NCI-H2081 treated with DMSO at 0.1 percent for 48 hours (cell line): ENCODE measurements at places on chromosomes 7 and 10.
A peak's percentile ranks its signal among the peaks of the same experiment; 100 is the strongest.

GRCh38 chr7:46948716-46949115 lies 633.2 kb downstream of the TNS3 start:
- DNase-seq = no peak

DNA sequence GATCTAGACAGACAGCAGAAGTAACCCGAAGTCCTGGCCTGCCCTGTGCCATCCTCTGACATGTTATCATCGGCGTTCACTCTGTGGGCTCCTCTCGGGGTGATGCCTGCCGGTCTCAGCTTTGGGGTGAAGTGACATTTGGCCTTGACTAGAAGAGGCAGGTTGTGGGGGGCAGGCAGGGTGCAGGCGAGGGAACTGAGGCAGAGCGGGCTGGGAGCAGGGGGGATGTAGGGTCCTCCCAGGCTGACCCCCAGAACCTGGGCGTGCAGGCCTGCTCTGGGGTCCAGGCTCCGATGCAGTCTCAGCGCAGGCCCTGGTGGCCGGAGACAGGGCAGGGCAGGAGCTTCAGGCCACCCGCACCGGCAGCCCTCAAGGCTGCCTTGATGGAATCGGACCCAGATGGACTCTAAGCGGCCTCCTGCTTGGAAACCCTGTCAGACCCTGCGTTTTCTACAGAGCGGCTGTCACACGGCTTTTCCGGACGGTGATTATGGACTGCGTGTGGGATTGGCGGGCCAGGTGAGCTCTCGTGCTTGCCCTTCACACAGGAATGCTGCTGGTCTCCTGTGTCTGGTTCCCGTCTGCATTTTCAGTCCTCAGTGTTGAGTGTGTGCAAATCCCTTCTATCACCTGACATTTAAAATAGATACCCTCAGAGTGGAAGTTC lies 842 bp upstream of the JAKMIP3 start:
- DNase-seq = no peak

- no peak for DNase-seq
Measured at GRCh38 chr10:97207131-97207530, 21.4 kb upstream of the SLIT1 start.

DNA sequence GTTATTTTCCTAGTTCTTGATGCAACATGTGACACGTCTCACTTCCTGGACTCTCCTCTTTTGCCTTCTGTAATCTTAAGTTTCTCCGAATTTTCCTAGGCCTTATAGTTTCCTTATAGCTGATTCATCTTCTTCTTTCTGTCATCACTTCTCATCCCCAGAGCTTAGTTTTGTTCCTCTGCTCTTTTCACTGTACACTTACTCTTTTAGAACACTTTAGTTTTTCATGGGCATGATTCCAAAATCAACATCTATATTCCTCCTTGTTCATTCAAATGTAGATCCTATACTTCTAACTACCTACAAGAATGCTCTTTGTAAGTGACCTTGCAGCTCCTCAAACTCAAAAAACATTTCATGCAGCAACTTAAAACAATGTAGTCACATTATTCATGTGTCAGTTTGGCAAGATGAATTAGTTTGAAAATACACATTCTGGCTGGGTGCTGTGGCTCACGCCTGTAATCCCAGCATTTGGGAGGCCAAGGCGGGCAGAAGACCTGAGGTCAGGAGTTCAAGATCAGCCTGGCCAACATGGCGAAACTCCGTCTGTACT lies 13.1 kb upstream of the SLC26A3 start:
- no peak for DNase-seq

DNA sequence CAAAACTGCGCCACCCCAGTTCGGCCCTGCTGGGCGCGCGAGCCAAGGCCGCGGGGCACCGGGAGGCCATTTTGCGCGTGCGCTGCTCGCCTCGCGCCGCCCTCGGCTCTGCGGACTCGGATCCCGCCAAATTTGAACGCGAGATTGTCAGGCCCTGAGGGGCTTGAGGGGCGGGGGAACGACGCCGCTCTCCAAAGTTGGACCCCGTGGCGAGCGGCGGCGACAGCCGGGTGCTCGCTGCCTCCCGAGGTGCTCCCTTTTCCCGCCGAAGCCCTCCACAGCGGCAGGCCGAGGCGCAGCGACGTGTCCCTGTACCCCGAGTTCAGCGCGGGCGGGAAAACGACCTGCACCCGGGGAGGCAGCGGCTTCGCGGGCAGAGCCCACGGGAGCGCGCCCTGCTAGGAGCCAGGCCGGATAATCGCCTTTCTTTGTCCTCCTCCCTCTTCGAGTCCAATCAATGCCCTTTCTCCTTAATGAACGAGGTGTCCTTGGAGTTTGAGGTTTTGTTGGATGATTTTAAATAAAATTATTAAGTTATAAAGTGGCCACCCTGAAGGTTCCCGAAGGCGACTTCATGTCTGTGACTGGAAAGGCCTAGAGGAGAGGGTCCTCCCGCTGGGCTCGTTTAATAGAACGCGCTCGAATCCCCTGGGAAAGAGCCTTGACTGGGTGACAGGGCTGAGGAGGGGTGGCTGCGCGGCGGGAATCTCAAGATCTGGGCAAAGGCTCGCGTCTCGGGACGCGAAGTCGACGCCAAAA lies 10.7 kb upstream of the SPAG6 start:
- no peak for DNase-seq

- no peak for DNase-seq
Measured at GRCh38 chr10:88119160-88119559, 255.7 kb downstream of the PTEN start.

- no peak for DNase-seq
Measured at GRCh38 chr10:85612378-85612775, 754.2 kb downstream of the GRID1 start.

- DNase-seq = no peak
Measured at GRCh38 chr10:71982269-71983178, 18.3 kb downstream of the CHST3 start.

GRCh38 chr7:95672434-95672833 lies 76.1 kb upstream of the PDK4 start:
- DNase-seq = no peak

DNA sequence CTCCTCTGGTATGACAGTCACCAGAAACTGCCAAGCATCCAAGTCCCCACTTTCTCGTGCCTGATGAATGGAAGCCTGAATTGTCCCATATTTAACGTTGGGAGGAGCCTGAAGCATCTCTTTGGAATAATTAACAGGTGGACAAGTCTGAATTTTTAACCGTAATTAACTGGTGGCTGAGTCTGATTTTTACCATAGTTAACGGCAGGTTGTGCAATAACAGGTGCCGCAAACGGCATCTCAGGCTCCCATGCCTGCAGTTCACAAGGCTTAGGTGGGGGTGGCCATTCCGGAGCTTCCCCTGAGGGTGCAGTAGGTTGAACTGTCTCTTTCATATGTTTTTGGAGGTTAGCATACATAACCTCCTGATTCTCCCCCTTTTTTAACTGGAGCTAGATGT lies 2.0 kb upstream of the GIMAP4 start:
- no peak for DNase-seq

- DNase-seq = no peak
Measured at GRCh38 chr10:33612551-33612950, 278.1 kb upstream of the NRP1 start.

DNA sequence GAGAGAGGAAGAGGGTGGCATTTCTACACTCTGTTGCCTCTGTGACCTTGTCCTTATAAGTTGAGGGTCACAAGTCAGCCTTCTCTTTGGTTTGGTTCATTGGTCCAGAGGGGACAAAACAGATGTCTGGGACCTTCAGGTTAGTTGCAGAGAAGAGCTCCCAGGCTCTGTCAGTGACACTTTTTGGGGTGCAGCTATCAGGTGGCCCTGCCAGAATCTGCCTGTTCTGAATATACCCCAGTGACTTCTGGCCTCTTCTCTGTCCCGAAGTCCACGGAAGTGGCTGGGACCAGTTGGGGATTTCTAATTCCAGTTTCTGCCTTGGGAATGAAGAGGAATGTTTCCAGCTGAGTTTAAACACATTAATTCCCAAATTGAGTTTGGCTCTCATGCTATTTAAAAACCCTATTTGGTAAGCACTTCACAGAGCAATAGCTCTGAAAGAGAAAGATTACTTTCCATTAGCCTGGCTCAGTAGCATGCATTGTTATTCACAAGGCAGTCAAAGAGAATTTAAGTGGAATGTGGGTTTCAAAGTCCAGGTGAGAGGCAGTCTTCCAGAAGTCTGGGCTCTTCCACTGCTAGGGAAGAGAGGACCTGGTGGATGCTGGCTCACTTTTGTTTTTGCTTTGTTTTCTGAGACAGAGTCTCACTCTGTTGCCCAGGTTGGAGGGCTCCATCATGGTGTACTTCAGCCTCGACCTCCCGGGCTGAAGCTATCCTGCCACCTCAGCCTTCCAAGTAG lies 237.8 kb upstream of the GALNT17 start:
- DNase-seq = no peak

DNA sequence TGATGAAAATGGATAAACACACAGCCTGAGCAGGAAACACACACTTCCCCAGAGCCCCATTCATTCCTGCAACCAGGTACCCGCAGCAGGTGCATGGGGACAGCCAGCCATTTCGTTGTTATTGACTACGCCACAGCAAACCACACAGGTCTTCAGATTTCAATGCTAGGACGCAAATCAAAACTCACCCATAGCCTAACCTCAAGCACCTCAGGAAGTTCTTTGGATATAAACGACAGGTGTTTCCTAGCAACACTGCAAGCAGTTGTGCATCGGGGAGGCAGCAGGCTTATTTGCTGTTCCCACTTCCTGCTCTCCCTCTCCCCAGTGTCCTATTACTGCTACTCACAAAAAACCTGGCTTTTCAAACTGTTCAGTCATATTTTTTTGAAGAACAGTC lies 176.5 kb upstream of the FRMD4A start:
- DNase-seq = peak; percentile 28

GRCh38 chr7:22291977-22292376 lies 65.0 kb downstream of the RAPGEF5 start:
- no peak for DNase-seq

DNA sequence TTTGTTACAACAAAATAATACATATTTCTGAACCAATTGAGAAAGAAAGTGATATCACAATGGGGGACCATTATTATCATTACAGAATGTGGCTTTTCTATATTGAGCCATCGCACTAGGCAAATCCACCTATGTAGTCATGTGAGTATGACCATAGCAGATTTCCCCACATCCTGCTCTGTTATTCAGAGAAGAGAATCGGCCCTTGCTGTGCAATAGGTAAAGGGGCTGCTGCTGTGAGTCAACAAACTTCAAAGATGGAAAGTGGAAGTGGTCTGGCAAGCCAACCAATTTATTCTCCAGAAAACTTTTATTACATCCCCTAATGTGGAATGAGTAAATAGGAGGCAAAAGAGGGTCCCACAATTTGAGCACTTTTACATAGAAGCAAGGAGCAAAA lies 573.4 kb downstream of the ETV1 start:
- no peak for DNase-seq

DNA sequence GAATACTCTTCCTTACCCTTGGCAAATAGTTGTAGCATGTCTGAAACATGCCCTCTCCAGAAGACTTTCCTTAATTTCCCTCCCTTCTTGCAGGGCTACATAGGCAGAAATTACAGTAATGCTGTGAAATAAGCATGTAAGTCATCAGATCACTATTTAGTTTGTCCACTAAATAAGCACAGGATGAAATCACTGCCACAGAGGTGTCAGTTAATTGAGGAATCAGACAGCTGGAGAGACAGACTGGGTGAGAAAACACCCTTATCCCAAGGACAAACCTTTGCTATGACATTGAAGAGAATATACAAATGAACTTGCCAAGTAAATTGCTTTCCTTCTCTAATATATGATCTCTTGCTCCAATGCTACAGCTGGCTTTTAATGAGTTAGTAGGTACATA lies 129.3 kb downstream of the CHRM2 start:
- DNase-seq = no peak

DNA sequence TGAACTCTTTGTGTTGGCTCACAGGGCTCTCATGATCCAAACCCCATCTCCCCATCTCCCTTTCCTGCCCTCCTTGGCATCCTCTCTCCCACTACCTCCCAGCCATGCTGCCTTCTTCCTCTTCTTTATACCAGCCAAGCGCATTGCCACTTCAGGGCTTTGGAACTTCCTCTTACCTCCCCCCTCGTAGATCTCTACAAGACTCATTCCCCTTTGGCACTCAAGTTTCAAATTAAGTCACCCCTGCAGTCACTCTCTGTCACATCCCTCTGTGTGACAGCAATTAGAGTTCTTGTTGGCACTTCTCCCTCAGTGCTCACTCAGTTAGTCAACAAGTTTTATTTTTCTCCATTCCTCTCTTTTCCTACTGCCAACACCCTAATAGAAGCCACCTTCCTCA lies 20.8 kb upstream of the NRP1 start:
- DNase-seq = no peak

GRCh38 chr10:86100581-86101061 lies 266.0 kb downstream of the GRID1 start:
- peak; percentile 4 for DNase-seq

DNA sequence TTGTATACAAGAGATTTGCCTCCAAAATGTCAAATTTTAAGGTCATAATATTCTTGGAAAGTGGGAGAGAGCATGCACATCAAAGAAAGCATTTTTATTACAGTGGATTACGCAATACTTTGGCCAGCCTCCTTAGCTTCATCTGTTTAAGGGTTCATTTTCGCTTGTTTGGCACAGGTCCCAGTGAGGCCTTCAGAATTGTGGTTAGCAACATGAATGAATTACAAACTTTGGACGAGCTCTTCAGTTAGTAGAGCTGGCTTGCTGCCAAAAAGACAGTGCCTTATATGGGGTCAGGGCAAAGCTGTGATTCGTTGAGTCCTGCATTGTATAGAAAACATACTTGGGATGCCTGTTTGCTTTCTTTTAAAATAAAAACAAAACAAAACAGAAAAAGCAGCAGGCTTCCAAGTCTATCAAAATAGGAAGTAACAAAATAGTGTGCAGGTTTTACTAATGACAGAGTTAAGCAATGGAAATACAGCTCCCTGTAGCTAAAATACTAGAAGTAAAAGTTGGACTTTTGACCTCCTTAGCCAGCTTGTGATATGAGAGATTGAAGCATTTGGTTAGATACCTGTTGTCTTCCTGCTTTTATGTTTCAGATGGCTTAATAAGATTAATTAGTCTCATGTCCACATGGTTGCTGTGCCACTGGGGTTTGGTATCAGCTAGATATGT lies 190.8 kb downstream of the MLLT10 start:
- DNase-seq = peak; percentile 63

DNA sequence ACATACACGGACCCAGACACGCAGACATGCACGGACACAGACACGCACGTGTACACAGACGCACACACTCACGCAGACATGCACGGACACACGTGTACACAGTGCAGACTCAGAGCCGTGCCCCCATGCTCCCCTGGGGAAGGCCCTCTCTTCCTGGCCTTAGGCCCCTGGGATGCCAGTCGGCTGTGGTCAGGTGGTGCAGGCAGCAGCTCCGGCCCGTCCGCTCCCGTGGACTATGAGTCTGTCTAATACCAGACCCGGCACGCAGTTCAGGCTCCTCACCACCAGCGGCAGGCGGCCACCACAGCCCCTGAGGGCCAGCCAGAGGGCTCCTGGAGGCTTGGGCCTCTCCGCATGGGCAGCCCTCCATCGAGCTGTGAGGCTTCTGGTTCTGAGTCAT lies 52.0 kb upstream of the NKX6-2 start:
- no peak for DNase-seq

DNA sequence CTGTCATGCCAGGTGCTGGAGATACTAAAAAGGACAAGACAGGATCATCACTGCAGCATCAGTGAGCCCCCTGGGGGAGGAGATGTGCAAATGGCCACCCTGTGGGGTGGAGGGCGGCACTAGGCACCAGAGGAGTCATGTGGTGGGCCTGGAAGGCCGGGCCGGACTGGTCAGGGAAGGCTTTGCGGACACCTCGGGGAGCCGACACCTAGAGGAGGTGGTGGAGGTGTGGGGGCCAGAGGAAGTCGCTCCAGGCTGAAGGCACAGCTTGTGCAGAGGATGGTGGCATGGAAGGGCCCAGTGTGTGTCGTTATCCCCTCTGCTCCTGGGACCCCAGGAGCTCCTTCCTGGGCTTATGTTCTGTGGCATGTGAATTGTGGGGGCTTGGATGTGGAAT lies 437.7 kb downstream of the RPS24 start:
- DNase-seq = no peak

GRCh38 chr10:21976739-21977138 lies 26.8 kb downstream of the DNAJC1 start:
- DNase-seq = no peak
